Caki2 (cell line): ENCODE measurements at places on chromosomes 13 and 19. TPM values are rescaled to one million over a fixed set of nuclear protein-coding genes. Genes with fewer than 3 reads are reported as not detected.

GRCh38 chr19:15631817-15632216, 8.9 kb upstream of the CYP4F3 start:
- DNase-seq = no peak

DNA sequence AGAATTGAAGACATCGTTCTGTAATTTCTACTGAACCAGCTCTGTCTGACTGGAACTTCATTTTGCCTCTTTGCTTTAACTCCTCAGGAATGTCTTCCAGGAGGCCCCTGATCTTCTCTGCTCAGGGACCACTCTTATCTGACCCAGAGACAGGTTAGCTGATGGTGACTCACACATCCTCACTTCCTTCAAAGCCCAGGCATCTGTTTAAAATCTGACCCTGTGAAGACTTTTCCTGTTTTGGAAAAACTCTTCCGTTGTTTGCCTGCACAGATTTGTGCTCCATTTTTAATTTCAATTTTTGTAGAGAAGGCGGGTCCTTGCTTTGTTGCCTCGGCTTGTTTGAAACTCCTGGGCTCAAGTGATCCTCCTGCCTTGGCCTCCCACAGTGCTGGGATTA, 1.6 kb downstream of the ARL11 start:
- DNase-seq = no peak

DNA sequence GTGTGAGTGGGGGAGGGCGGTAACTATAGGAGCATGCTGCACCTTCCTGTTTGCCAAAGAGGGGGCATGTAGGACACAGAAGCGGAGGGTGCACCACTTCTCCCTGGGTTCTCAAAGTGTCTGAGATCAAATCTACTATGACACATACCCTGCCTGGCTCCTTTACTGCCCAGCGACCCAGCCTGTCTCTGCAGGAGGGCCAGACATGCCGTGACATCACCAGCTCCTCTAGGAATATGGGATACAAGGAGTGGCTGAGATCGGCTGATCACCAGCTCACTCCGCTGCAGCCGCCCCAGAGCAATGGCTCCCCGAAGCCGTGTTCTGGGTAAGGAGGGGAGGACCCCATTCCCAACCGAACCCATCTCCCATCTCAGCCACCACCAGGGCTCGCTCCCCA, 16.4 kb upstream of the IGFL1 start:
- DNase-seq = no peak

DNA sequence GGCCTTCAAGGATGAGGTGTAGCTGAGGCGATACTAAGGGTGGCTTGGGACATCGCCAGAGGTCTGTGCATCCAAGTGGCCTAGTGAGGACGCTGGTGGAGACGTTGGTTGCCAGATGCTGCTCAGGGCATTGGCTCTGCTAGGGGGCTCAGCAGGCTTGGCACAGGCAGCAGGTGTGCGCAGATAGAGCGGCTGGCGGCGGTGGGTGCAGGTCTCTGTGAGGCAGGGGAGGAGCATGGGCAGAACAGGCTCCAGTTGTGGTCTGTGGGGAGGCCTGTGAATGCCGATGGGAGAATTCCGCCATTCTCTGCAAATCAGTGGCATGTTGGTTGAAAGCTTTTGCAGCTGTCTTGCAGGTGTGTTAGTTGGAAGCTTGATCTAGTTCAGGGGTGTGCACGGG, 21.2 kb downstream of the PRAM1 start:
- no peak for DNase-seq

Gene ZNF177
- total RNA-seq = 0.17 TPM in 1 of 2 replicates, not detected in the other

Gene CAMSAP3
- 3.9 and 5.2 TPM in 2 replicates for total RNA-seq

Gene KIR2DL3
- total RNA-seq = not detected in 2 replicates
